ENCODE measurements at places on chromosomes 1 and 21.

DNA sequence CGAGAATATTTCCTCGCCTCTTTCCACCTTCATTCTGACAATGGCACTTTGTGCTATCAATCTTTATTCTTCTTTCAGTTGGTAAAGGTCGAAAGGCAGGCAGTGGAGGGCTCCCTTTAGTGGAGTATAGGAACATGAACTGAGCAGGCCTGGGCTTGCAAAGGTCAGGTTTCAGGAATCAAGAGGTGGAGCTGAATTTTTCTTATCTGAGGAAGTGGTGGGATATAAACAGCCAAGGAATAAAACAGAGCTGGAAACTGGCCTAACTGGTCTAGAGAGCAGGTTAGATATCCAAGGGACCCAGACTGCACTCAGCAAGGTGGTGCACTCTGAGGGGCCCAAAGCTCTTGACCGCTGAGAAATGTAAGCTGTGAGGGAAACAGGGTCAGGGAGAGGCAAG lies 99.1 kb downstream of the PLA2G4A start:
- DNase-seq = no peak

- DNase-seq = no peak
Observed at GRCh38 chr1:159068886-159069285, 7.7 kb downstream of the AIM2 start.

DNA sequence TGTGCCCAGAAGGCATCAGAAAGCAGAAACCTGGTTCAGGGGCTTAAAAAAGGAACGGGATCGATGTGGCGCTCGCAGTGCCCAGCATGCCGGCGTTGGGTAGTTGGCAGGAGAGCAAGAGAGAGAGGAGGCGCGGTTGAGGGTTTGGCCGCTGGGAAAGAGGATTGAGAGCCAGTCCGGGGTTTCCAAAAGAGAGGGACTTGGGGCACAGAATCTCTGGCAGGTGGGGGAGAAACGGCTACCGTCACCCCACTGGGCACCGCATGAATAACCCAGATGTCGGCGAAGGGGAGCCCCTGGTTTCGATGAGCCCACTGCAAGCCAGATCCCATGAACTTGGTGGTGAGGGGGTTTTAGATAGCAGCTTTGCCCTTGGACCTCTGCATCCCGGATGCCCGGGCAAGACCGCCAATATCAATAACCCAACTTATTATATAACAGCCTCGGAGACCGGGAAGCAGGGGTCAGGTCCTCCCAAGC lies 60.4 kb upstream of the ACOT11 start:
- no peak for DNase-seq

- DNase-seq = no peak
Observed at GRCh38 chr1:212432272-212432660, 454 bp upstream of the NENF start.

- DNase-seq = peak; percentile 8
Observed at GRCh38 chr1:64906447-64906846, 59.9 kb downstream of the JAK1 start.

- no peak for DNase-seq
Observed at GRCh38 chr1:36327421-36328087, 4.1 kb upstream of the EVA1B start.

DNA sequence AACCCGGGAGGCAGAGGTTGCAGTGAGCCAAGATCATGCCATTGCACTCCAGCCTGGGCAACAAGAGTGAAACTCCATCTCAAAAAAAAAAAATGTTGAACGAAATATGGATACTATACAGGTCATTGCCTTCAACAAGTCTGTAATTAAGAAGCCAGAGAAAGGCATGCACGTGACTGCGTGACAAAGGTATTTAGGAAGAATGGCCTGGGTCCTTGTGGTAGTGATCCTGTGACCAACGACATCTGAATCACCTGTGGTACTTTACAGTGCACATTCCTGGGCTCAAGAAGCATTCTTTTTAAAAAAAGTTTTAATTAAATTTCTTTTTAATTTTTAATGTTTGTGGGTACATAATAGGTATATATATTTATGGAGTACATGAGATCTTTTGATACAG lies 115.0 kb downstream of the GREM2 start:
- DNase-seq = no peak

- DNase-seq = no peak
Observed at GRCh38 chr21:35102488-35103371, 53.6 kb upstream of the RUNX1 start.

DNA sequence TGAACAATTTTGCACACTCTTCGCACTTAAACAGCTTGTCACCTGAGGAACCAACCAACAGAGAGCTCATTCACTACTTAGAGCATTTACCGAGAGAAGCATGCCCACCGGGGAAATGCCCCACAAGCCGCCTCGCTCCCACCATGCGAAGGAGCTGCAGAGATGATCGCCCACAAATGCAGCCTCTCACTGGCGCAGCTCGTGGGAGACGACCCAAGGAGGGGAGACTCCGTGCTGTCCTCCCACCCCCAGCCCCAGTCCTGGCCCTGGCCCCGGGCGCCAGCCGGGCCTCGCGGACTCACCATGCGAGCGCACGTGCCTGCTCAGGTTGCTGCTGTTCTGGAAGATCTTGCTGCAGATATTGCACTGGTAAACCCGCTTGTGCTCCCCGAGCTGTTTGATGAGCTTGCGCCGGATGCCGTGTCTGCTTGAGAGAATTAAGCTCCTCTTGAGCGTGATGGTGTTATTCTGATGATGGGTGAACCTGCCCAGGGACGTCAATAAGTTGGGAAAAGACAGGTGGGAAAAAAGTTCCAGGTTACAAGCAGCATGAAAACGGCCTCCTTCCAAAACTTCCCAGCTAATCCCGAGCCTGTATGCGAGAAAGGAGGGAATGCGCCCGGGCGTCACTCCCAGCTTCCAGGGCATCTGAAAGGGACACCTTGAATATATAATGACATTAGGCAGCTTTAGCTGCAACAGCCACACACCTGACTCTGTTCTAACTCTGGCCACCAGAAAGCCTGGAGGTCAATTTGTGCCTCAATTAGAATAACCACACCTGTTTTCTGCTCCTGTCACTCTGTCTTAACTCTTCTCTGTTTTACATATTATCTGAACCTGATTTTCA lies 42.8 kb downstream of the PRDM15 start:
- no peak for DNase-seq

- no peak for DNase-seq
Observed at GRCh38 chr1:70864302-70864701, 183.3 kb downstream of the PTGER3 start.

DNA sequence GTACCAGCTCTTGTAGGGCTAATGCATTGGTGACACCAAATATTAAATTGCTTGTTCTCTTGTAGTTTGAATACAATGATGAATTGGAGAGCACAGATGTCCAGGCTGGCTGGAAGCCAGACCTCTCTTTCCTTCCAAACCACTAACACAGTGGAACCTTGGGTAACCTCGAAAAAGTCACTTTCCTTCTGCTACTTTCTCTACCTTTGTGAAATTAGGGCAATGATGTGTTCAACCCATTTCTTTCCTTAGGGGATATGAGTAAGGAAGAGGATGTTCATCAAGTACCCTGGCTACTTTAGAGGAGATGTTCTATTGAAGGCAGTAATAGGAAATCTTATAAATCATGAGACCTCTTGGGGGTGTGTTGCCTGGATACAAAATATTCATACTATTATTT lies 55.7 kb downstream of the XCL2 start:
- no peak for DNase-seq

- DNase-seq = no peak
Observed at GRCh38 chr1:160352555-160352954, 9.4 kb downstream of the NCSTN start.

- DNase-seq = no peak
Observed at GRCh38 chr1:97094247-97094972, 372.8 kb downstream of the PTBP2 start.

DNA sequence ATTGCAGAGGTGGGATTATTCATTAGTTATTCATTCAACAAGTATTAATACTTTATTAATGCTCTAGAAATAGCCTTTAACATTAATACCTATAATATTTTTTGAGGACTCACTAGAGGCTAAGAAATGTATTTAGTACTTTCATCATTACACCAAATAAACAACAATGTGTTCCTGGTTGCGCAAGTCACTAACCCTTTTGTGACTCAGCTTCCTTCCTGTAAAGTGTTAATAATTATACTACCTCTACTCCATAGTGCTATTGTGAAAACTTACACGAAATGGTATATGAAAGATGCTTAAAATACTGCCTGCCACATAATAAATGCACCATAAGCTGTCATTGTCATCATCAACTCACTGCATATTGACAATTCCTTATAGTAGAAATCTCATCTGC lies 431.0 kb downstream of the DPYD start:
- DNase-seq = no peak

GRCh38 chr21:37005548-37006485 lies 685 bp upstream of the RIPPLY3 start:
- no peak for DNase-seq

GRCh38 chr1:241532162-241532531 lies at the start of gene KMO:
Gene KMO (plus strand): TSS chr1:241532378. CDS start chr1:241532445, 67 bp downstream.
- no peak for DNase-seq

- no peak for DNase-seq
Observed at GRCh38 chr1:36142121-36142520, 7.2 kb downstream of the TRAPPC3 start.

DNA sequence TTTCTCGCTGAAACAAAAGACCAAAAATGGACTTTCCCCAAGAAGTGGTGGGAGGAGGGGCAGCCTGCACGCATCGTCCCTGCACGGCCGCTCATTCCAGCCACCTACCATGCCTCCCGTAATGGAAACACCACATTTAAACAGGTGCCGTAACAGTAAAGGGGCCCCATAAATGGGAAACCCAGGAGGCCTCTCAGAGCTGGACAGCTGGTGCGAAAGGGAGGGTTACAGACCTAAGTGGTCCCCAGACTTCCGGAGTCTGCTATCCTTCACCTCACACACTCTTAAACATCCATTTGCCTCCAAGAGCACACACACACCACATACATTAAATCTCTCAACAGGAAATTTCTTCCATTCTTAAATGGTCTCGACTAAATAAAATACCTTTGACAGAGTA lies 120.7 kb upstream of the SOD1 start:
- DNase-seq = no peak

DNA sequence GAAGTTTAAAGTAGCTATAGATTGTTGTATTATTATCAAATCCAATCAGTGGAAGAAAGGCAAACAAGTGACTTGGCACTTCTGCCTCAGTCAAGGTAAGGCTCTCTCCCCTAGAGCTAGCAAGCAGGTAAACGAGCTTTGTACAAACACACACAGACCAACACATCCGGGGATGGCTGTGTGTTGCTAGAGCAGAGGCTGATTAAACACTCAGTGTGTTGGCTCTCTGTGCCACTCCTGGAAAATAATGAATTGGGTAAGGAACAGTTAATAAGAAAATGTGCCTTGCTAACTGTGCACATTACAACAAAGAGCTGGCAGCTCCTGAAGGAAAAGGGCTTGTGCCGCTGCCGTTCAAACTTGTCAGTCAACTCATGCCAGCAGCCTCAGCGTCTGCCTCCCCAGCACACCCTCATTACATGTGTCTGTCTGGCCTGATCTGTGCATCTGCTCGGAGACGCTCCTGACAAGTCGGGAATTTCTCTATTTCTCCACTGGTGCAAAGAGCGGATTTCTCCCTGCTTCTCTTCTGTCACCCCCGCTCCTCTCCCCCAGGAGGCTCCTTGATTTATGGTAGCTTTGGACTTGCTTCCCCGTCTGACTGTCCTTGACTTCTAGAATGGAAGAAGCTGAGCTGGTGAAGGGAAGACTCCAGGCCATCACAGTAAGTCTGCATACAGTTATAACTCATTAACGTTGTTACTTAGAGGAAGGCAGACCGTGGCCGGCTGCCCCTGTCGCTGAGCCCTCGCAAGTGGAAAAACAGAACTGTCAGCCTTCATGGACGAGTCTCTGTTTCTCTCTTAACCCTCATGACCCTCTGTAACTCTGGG lies at the start of gene PALMD:
TSS of gene PALMD (plus strand) at position 415 of the 833 bp plus-strand sequence. CDS start at position 620, 205 bp downstream.
- no peak for DNase-seq

DNA sequence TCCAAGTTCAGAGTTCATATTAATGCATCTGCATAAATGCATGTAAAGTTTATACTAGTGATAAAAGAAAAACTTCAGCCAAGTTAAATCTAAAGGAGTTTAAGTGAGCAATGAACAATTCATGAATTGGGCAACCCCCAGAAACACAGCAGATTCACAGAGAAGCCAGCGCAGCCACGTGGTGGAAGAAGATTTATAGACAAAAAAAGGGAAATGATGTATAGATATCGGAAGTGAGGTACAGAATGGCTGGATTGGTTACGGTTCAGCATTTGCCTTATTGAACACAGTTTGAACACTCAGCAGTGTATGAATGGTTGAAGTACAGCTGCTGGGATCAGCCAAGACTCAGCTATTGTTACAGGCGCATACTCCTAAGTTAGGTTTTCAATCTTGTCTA lies 5.7 kb downstream of the AK5 start:
- no peak for DNase-seq

GRCh38 chr1:66999640-67000400 lies 54.1 kb downstream of the SLC35D1 start:
- DNase-seq = no peak

GRCh38 chr21:26717146-26717739 lies 128.0 kb downstream of the ADAMTS1 start:
- DNase-seq = no peak

GRCh38 chr1:46532498-46533178 lies 18.8 kb downstream of the KNCN start:
- peak; percentile 44 for DNase-seq

GRCh38 chr1:151823175-151823574 lies 8.4 kb downstream of the RORC start:
- DNase-seq = no peak

DNA sequence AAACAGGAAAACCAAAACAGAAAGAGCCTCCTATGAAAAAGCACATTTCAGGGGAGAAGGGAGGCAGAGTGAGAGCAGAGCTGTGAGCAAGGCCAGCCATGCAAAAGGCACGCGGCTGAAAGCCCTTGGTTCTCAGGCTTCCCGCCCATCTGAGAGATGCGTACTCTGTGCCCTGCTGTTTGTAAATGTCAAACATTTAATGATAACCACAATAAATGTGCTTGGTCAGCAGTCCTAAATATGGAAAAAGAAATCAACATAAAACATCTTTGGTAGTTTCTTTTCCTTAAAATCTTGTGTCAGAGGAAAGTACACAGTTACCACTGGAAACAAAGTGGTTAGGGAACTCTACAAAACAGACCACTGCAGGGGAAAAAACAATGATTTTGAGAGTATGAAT lies 283.1 kb downstream of the DSCAM start:
- DNase-seq = no peak

GRCh38 chr1:207039380-207040180 lies 7.0 kb upstream of the C1orf116 start:
- DNase-seq = no peak

GRCh38 chr1:181141431-181141910 lies 53.0 kb downstream of the IER5 start:
- peak; percentile 39 for DNase-seq

DNA sequence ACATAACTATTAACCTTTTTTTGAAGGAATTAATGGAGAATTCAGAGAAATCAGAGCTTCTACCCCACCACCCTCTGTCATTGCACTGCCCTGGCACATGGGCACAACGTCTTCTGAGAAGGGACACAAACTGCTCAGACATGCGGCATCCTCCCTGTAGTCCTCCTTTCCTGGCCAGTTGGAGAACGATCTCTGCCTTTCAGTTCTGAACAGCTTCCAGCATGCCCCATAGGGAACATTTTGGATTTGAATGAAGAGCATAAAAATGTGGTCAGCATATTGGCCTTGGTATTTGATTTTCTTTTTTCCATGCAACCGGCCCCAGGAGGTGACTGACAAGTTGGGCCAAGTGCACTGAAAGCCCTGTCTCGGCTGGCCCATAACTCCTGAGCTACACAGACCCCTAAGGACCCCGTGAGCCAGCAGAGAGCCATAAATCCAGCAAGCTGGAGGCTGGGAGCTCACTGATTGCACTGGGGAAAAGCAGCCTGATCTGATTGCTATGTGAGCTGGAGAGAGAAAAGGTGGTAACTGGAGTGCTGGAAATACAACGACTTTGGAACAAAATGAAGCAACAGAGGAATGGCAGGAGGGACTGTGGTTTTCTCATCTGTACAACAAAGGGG lies 10.9 kb upstream of the BLACAT1 start:
- no peak for DNase-seq

Data from stimulated activated CD4-positive, alpha-beta T cell treated with anti-CD3 and anti-CD28 coated beads, TNF-alpha, amount 100 ng/mL, for 1 hour (primary cell).